ENCODE measurements at places on chromosomes 12 and 14. TPM values are rescaled to one million over a fixed set of nuclear protein-coding genes. Genes with fewer than 3 reads are reported as not detected.
A peak's percentile ranks its signal among the peaks of the same experiment; 100 is the strongest.

- H3K36me3 ChIP-seq, result no peaks in the 10 kb centered on the region
- peak overlapping the region; percentile 30 for H3K27ac ChIP-seq
- H3K27me3 ChIP-seq, result no peaks in the 10 kb centered on the region
- DNase-seq, result no peak
These were observed 6.9 kb upstream of the DCN start for GRCh38 chr12:91189516-91189915.

- DNase-seq, result no peak
- no peaks in the 10 kb centered on the region for H3K36me3 ChIP-seq
- peaks cover 87% of the 10 kb centered on the region for H3K4me1 ChIP-seq
- H3K27me3 ChIP-seq, result no peaks in the 10 kb centered on the region
These were observed 40.7 kb downstream of the STK38L start for GRCh38 chr12:27284751-27285150.

GRCh38 chr14:89959853-89960445 is 4.2 kb downstream of the TDP1 start:
- H3K27me3 ChIP-seq, result no peaks in the 10 kb centered on the region
- H3K4me3 ChIP-seq, result no peak overlapping the region
- no peak for DNase-seq
- H3K36me3 ChIP-seq, result peaks cover 30% of the 10 kb centered on the region
- no peak overlapping the region for H3K27ac ChIP-seq

DNA sequence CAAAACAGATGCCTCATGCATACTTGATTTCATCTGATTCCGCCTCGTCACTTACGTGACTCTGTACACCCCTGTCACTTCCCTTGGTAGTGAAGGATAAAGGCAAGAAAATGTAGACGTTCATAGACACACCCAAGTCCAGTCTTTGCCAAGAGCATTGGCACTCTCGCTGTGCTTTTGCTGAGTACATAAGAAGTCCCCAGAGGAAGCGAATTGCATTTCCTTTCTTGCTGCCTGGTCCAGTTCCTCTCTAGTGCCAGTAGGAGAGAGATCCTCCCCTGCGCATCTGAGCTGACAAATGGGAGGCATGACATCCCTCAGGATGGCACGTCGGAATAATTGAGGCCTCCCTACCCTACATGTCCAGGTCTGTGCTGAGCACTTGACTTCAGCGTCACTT is 21.3 kb upstream of the RIN3 start:
- no peaks in the 10 kb centered on the region for H3K36me3 ChIP-seq
- no peak overlapping the region for H3K4me3 ChIP-seq
- no peaks in the 10 kb centered on the region for H3K4me1 ChIP-seq
- H3K27ac ChIP-seq, result no peak overlapping the region
- no peaks in the 10 kb centered on the region for H3K27me3 ChIP-seq

- DNase-seq, result no peak
- no peaks in the 10 kb centered on the region for H3K4me1 ChIP-seq
- no peaks in the 10 kb centered on the region for H3K27me3 ChIP-seq
- H3K4me3 ChIP-seq, result no peak overlapping the region
- H3K36me3 ChIP-seq, result no peaks in the 10 kb centered on the region
These were observed 20.1 kb upstream of the LDHB start for GRCh38 chr12:21677622-21678277.

DNA sequence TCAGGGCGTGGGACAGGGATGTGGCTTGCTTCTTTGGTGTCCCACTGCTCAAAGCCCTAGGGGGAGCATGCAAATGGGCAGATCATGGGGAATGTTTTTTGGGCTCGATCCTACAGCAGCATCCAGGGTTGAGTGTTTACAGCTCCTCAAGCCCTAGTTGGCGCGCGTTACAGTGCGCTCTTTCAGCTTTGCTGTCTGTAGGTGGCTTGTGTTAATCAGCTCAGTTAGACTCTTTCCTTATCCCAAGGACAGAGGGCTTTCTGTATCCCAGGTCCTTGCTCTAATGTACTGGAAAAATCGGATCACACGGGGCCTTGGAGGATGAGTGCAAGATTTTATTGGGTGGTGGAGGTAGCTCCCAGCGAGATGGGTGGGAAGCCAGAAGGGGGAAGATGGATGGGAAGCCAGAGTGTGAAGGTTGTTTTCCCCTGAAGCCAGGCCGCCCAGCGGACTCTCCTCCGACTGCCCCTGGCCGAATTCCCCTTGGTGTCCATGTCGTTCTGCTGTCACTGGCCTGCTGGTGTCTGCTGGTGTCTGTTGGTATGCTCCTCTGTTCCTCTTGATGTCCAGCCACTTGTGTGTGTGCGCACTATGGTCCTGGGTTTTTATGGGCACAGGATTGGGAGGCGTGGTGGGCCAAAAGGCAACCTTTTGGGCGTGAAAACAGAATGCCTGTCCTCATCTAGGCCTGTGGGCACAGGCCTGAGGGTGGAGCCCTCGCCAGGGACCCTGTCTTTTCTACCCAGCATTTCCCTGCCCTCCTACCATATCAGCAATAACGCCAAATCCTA is 10.7 kb upstream of the TXNRD1 start:
- peaks cover 5% of the 10 kb centered on the region for H3K4me1 ChIP-seq
- H3K4me3 ChIP-seq, result no peak overlapping the region
- H3K27ac ChIP-seq, result no peak overlapping the region
- H3K27me3 ChIP-seq, result no peaks in the 10 kb centered on the region

- no peak overlapping the region for H3K4me3 ChIP-seq
- H3K27me3 ChIP-seq, result no peaks in the 10 kb centered on the region
- H3K4me1 ChIP-seq, result peaks cover 8% of the 10 kb centered on the region
- no peak for DNase-seq
These were observed 104.7 kb downstream of the ST8SIA1 start for GRCh38 chr12:22229652-22230279.

- no peaks in the 10 kb centered on the region for H3K36me3 ChIP-seq
- peaks cover 44% of the 10 kb centered on the region for H3K4me1 ChIP-seq
- H3K4me3 ChIP-seq, result no peak overlapping the region
- no peaks in the 10 kb centered on the region for H3K27me3 ChIP-seq
- DNase-seq, result no peak
- peak overlapping the region; percentile 49 for H3K27ac ChIP-seq
These were observed 115.0 kb downstream of the DACT1 start for GRCh38 chr14:58752771-58753201.

- peak overlapping the region; percentile 94 for H3K4me3 ChIP-seq
- DNase-seq, result no peak
- no peaks in the 10 kb centered on the region for H3K27me3 ChIP-seq
These were observed 716 bp downstream of the HSP90AA1 start for GRCh38 chr14:102085948-102086708.

DNA sequence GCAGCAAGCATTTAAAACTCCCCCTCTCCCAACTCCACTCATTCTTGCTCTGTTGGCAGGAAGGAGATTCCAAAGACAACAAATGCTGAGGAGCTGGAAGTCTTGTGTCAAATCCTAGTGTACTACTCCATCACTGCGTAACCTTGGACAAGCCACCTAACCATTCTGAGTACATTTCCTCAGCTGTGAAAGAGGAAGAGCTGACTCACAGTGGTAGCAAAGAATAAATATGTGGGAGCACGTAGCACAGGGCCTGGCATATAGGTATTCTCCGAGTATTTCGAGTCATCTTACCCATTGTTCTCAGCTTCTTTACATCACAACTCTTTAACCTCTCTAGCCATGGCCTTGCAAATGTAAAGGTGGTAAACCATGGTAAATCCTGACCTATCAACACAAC is 28.7 kb downstream of the EGLN3 start:
- peaks cover 7% of the 10 kb centered on the region for H3K4me1 ChIP-seq
- DNase-seq, result peak; percentile 26
- no peak overlapping the region for H3K27ac ChIP-seq
- no peaks in the 10 kb centered on the region for H3K27me3 ChIP-seq

DNA sequence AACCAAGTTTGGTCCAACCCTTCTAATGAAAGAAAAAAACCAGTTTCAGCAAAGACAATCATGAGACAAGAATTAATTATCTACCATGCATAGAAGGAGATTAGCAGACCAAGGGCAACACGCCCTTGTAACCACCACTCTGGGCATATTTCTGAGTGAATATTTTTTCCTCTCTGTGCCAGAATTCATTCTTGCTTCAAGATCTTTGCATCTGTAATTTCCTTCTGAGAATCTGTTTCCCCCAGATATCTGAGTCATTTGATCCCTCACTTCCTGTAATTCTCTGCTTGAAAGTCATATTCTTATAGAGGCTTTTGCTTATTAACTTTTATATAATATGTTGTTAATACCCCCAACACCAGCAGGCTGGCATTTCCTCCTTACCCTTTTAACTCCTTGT is 243.7 kb downstream of the SLC16A7 start:
- no peak for DNase-seq
- no peak overlapping the region for H3K27ac ChIP-seq
- peaks cover 8% of the 10 kb centered on the region for H3K4me1 ChIP-seq
- H3K4me3 ChIP-seq, result no peak overlapping the region
- no peaks in the 10 kb centered on the region for H3K36me3 ChIP-seq

- H3K27me3 ChIP-seq, result no peaks in the 10 kb centered on the region
- DNase-seq, result no peak
- H3K36me3 ChIP-seq, result no peaks in the 10 kb centered on the region
These were observed 121.6 kb downstream of the SRGAP1 start for GRCh38 chr12:63965936-63966605.

- no peaks in the 10 kb centered on the region for H3K4me1 ChIP-seq
- H3K27ac ChIP-seq, result no peak overlapping the region
- no peak for DNase-seq
- no peaks in the 10 kb centered on the region for H3K27me3 ChIP-seq
- no peaks in the 10 kb centered on the region for H3K36me3 ChIP-seq
These were observed 295.9 kb downstream of the ITPR2 start for GRCh38 chr12:26537126-26537525.

DNA sequence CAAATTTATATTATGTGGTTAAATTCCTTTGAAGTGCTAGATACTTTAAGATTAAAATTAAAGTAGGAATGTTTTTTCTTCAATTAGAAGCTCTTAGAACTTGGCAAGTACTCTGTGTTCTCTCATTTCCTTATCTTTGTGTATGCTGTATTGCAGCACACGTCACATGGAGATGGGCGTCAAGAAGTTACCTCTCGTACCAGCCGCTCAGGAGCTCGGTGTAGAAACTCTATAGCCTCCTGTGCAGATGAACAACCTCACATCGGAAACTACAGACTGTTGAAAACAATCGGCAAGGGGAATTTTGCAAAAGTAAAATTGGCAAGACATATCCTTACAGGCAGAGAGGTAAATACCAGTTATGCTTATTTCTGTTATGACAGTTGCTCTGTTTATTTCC is 19.7 kb downstream of the MARK3 start:
- H3K4me3 ChIP-seq, result no peak overlapping the region
- DNase-seq, result no peak
- H3K27me3 ChIP-seq, result no peaks in the 10 kb centered on the region
- H3K27ac ChIP-seq, result peak overlapping the region; percentile 11

DNA sequence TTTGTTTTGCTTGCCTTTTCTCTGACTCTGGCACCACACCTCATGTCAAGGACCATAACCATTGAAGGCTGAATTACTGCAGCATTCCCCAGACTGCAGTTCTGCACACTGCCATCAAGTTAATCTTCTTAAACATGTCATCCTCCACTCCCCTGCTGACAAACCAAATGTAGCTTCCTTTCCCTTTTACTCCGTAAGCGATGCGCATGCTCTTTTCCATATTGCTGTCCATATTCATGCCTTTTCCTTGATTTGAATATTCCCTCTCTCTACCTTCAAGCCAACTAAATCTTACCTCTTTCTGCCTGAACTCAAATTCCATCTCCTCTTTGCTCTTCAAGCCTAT is 13.6 kb downstream of the GPX2 start:
- H3K27me3 ChIP-seq, result no peaks in the 10 kb centered on the region
- H3K27ac ChIP-seq, result peak overlapping the region; percentile 78
- peaks cover 38% of the 10 kb centered on the region for H3K4me1 ChIP-seq
- no peak overlapping the region for H3K4me3 ChIP-seq

DNA sequence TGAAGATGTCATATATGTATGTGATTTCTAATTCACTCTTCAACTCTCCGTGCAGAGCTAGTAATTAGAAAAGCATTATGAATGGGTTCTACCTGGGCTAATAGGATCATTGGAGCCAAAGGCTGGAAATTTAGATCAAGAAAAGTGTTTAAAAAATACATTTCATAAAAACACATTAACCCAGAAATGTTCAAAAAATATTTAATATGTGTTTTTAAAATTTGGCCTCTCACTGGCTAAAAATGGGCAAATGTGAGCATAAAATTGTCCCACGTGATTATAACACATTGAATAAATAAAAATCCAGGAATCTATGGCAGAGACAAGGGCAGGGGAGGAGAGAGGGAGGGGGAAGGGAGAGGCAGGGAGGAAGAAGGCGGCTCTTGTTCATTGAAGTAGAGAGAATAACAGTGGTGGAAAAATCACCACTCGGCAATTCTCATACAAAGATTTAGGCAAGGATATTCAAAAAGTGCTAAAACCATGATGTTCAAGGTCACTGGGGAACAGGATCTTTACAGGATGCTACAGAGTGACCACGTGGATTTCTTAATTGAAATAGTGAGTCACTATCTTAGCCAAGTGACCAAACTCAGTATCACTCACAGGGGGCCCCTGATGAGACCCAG is 38.8 kb downstream of the FBXO21 start:
- no peak overlapping the region for H3K4me3 ChIP-seq
- peaks cover 63% of the 10 kb centered on the region for H3K36me3 ChIP-seq
- H3K4me1 ChIP-seq, result peaks cover 4% of the 10 kb centered on the region
- no peak overlapping the region for H3K27ac ChIP-seq
- no peak for DNase-seq

DNA sequence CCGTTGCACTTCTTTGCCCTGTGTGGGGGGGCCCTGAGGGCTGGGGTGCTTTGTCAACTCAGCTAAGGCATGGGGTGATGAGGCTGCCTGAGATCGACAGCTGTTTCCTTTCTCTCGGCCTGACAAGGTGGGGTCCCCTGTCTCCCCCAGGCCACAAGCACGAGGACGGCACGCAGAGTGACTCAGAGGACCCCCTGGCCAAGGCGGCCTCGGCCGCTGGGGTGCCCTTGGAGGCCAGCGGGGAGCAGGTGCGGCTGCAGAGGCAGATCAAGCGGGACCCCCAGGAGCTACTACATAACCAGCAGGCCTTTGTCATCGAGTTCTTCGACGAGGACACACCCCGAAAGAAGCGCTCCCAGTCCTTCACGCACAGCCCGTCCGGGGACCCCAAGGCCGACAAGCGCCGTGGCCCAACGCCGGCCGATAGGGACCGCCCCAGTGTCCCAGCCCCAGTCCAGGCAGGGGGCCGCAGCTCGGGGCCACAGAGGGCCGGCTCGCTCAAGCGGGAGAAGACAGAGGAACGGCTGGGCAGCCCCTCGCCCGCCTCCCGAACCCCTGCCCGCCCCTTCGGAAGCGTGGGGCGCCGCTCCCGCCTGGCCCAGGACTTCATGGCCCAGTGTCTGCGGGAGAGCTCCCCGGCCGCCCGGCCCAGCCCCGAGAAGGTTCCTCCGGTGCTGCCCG is 18.8 kb downstream of the CEP170B start:
- DNase-seq, result no peak
- H3K4me1 ChIP-seq, result no peaks in the 10 kb centered on the region
- no peak overlapping the region for H3K4me3 ChIP-seq

GRCh38 chr12:50400104-50400637 is 514 bp upstream of the LARP4 start:
- H3K36me3 ChIP-seq, result no peaks in the 10 kb centered on the region
- no peaks in the 10 kb centered on the region for H3K27me3 ChIP-seq
- no peak for DNase-seq

The LRP6 gene
- total RNA-seq, result 26.2 TPM

The OLR1 gene
- total RNA-seq, result 0.40 TPM

The OTUB2 gene
- total RNA-seq, result 0.63 TPM

The KCNH3 gene
- not detected for total RNA-seq

The MMAB gene
- 25.3 TPM for total RNA-seq

Measured in esophagus muscularis mucosa (tissue), 4 donors.